ENCODE measurements at places on chromosomes 1 and 21.

- no peak for DNase-seq
Measured at GRCh38 chr21:45334591-45335081, 46.9 kb upstream of the POFUT2 start.

DNA sequence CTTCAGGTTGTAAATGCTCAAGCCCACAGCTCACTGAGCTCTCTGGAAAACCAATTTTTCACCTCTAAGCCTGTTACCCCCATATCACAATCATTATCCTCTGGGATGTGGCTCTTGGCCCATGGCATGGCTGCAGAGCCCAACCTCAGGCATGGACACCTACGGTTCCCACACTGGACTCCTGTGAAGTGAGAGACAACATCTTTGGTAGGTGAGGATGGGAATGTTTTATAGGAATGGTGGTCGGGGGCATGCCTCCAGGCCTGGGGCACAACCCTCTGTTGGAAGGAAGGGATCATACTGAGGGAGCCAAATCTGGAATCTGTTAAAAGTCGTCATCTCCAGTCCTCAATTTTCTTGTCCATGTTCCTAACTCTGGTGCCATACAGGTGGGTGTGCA, 179.1 kb downstream of the FOXD2 start:
- DNase-seq, result no peak

- no peak for DNase-seq
Measured at GRCh38 chr1:162498496-162498810, 835 bp downstream of the UHMK1 start.

GRCh38 chr1:15342408-15342967, 67.2 kb upstream of the EFHD2 start:
- no peak for DNase-seq

DNA sequence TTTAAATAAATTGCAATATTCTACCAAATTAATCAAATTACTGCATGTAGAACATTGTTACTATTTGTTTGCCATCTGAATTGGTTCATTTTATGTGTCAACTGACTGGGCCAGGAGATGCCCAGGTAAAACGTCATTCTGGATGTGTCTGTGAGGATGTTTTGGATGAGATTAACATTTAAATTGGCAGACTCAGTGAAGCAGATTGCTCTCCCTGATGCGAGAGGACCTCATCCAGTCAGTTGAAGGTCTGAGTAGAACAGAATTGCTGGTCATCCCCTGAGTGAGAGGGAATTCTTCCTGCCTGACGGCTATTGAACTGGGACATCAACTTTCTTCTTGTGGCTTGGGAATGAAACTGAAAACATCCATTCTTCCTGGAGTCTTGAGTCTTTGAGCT, 122.0 kb upstream of the GREM2 start:
- no peak for DNase-seq

GRCh38 chr1:41658431-41659158, 174.1 kb upstream of the EDN2 start:
- DNase-seq, result no peak

GRCh38 chr1:161096530-161096929, 1.6 kb upstream of the KLHDC9 start:
- DNase-seq, result no peak

GRCh38 chr1:34108269-34108668, 56.8 kb downstream of the CSMD2 start:
- DNase-seq, result no peak

GRCh38 chr1:180384286-180385005, 117.9 kb downstream of the ACBD6 start:
- no peak for DNase-seq

- no peak for DNase-seq
Measured at GRCh38 chr1:225626698-225627097, 26.2 kb downstream of the ENAH start.

DNA sequence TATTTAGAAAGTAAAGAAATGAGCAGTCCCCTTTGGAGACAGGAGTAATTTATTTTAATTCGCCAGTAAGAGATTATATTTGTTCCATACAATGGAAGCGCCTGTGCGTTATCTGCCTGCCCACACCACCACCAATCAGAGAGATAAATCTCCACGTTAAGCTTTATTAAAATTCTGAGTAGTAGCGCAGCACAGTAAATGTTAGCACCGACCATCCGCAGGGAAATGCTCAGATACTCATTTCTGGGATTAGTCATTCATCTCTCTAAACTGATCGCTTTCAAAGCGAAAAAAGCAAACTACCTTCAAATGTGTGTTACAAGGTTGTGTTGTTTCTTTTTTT, 1.2 kb downstream of the ETS2 start:
- no peak for DNase-seq

DNA sequence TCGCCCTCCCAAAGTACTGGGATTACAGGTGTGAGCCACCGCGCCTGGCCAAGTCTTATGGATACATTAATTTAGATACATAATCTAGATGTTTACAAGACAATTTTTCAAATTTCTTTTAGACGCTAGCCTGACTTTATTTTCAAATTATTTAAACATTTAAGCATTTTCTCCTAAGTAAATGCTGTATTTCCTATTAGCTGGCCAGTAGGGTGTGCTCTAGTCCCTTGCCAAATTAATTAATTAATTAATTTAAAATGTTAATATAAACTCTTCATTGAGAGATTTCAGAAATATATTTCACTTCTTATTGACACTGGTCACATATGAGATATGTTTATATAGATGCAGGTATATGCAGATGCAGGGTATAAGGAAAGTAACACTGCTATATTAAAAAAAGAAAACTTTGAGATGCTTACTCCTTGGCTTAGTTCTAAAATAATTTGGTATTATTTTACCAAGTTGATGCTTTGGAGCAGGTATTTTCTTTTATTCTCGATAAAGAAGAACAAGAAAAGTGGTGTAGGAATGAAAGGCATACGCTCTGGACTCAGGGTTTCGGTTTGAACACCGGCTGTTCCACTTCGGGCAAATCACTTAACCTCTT, 5.2 kb upstream of the ERRFI1 start:
- DNase-seq, result no peak

- no peak for DNase-seq
Measured at GRCh38 chr1:147651466-147651865, 18.9 kb downstream of the ACP6 start.

- DNase-seq, result no peak
Measured at GRCh38 chr1:58932859-58933598, 149.2 kb upstream of the JUN start.

GRCh38 chr21:42670884-42671283, 17.5 kb downstream of the PDE9A start:
- no peak for DNase-seq

- no peak for DNase-seq
Measured at GRCh38 chr1:221549815-221550214, 192.1 kb downstream of the DUSP10 start.

DNA sequence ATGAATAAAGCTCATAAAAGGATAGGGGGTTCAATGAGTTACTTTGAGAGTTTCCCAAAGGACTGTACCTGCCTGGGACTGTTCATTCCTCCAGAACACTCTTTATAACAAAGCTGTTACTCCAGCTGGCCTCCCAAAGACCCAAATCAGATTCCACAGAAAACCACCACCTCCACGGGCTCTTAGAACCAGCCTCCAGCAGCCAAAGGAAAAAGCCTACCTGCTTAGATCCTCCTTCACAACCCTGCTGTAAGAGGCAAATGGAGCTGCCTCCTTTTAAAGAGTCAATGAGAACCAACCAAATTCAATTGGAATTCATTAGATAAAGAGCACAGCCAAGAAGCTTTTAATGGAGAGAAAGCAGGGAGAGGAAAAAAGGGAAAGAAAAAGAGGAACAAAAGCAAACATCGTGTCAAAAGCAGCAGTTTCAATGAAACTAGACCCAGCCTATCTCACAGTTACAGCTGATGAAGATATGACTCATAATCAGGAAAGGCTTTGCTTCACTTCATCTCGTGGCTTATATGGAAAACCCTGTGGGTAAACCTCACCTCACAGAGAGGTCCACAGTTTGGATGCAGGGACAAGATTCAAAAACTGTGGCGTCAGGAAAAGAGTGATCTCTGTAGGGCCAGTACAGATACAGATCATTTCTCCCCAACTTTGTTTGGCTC, 27.8 kb upstream of the FMO4 start:
- no peak for DNase-seq

DNA sequence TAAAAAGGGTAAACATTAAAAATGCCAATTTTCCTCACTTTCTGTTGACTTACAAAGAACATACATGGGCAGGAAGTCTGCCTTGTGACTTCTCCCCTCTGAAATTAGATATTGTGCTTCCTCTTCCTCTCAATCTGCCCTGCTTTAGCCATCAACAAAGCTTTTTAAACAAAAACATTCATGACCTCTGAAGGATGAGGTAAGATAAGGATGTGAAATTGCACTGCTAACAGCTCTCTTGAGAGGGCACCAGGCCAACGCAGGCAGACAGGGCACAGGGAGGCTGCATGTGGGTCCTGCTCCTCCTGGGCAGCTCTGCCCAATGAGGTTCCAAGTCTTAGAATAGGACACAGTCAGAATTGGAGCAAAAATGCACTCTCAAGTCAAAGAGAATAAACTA, 62.1 kb downstream of the DEGS1 start:
- peak; percentile 10 for DNase-seq

GRCh38 chr1:157512036-157512969, 40.0 kb downstream of the FCRL5 start:
- no peak for DNase-seq

Measured in CD8-positive, alpha-beta memory T cell (primary cell).